ENCODE measurements at places on chromosomes 2 and 18.

- DNase-seq: no peak
These were observed 120.1 kb upstream of the MGAT5 start for GRCh38 chr2:134133622-134134312.

- DNase-seq: peak; percentile 85
These were observed 129.9 kb downstream of the NCOA1 start for GRCh38 chr2:24620936-24621335.

DNA sequence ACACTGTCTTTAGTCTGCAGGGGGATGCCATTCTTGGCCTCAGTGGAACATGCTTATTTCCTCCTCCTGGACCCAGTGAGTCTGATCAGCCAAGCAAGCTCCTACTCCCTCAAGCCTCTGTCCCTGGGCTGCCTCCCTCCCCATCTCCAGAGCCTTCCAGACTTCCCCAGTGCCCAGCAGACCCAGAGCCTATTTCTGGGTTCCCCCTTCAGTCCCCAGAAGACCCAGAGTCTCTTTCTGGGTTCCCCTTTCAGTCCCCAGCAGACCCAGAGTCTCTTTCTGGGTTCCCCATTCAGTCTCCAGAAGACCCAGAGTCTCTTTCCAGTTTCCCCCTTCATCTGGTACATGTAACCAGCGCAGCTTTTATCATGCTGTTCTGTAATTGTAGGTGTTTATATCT is 17.0 kb upstream of the PKDCC start:
- DNase-seq: no peak

GRCh38 chr2:31558401-31559295 is 22.1 kb downstream of the SRD5A2 start:
- no peak for DNase-seq

DNA sequence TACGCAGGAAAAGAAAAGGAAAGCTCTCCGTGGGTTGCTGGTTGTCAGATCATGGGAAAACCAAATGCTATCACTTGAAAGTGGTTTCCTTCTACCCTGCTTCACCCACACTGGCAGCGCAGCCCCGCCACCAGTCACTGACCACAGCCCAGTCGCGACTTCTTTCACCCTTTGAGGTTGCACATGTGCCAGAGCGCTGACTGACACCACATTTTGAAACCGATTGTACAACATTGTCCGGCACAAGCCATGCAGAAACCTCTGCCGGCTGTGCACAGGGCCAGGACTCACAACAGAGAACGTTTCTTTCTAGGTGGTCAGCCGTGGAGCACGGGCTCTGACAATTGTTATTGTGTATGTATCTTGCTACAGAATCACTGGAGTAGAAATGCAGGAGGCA is 827.2 kb upstream of the POU3F3 start:
- DNase-seq: no peak

DNA sequence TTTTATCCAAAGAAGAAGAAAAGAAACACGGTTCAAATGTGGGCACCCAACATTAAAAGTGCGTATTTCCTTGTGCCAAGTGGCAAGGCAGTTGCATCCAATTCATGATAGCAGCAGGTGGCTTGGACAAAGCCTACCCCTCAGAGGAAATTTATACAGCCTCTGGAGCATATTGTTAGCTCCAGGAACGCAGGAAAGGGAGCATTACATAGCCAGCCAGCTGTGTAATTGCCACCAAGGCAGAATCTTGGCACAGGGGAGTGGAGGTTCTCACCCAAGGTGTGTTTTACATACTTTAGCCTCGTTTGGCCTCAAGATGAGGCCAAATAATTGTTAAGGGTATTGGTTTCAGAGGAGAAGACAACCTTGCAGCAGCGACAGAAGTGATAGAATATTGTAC is 526.9 kb downstream of the TMEM182 start:
- DNase-seq: no peak

DNA sequence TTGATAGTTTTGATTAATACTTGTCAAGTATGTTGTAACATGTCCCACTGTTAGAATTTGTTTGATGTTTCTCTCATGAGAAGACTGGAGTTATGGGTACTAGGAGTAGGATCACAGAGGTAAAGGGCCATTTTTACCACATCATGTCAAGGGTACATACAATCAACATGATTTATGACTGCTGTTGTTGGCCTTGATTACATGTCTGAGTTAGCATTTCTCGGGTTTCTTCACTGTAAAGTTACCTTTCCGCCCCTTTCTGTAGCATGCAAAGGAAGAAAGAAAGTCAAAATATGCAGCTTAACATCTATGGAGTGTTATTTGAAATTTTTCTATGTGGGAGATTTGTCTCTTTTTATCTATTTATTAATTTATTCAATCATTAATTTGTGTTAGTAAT is 1456.4 kb downstream of the SUCLG1 start:
- DNase-seq: no peak

- no peak for DNase-seq
These were observed 25.5 kb upstream of the CIB4 start for GRCh38 chr2:26666671-26667070.

GRCh38 chr2:186460465-186460864 is 25.6 kb upstream of the ZC3H15 start:
- peak; percentile 21 for DNase-seq

DNA sequence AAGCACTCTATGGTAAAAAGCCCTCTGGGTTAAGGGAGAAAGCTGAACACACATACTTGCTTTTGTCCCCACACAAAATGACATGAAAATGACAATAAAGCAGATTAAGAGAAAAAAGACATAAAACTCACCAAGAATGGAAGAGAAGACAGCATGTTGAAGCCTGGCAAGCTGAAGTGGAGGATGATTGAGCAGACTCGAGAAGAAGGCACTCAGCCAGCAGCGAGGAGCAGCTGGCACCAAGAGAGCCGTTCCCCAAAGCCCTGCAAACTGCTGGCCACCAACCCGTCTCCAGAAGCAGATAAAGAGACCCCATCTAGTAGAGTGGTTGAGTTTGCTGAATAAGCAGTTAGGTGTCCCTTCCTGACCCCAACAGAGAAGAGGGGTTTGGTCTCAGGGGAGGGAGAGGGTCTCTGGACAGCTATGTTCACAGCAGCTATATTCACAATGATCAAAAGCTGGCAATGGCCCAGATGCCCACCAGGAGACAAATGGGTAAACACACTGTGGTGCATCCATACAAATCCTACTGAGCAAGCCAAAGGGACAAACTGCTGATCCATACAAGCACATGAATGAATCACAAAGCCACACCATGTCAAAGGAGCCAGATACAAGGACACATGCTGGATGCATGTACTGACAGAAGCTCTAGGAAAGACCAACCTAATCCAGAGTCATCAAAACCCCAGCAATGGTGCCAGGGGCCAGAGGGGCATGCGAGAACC is 36.9 kb downstream of the FAM168B start:
- DNase-seq: no peak

Data from large intestine (tissue), 12 donors.